Trophoblast cell (in vitro differentiated cells and primary cell): ENCODE measurements at places on chromosomes 7 and 10.

DNA sequence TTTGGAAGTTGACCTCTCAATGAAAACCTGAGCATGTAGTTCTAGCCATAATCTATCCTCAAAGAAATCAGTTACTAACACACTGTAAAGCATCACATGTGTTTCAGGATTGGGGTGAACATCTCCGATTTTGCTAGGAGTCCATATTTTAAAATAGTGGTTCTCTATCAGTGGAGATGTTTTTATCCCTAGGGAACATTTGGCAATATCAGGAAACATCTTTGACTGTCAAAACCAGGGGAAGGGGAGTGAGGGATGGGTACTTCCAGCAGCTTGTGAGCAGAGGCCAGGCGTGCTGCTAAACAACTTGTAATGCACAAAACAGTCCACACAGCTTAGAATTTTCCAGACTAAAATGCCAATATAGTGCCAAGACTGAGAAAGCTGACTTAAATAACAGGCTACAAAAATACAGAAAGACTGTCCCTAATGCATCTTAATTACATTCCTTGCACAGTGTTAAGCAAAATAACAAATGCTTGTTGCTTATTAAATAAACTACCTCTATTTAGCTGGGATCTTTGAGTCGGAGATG lies 120.9 kb downstream of the CRPPA start:
- DNase-seq = no peak

- DNase-seq = no peak
These were observed 56.8 kb downstream of the ZRANB1 start for GRCh38 chr10:124998624-124999291.

DNA sequence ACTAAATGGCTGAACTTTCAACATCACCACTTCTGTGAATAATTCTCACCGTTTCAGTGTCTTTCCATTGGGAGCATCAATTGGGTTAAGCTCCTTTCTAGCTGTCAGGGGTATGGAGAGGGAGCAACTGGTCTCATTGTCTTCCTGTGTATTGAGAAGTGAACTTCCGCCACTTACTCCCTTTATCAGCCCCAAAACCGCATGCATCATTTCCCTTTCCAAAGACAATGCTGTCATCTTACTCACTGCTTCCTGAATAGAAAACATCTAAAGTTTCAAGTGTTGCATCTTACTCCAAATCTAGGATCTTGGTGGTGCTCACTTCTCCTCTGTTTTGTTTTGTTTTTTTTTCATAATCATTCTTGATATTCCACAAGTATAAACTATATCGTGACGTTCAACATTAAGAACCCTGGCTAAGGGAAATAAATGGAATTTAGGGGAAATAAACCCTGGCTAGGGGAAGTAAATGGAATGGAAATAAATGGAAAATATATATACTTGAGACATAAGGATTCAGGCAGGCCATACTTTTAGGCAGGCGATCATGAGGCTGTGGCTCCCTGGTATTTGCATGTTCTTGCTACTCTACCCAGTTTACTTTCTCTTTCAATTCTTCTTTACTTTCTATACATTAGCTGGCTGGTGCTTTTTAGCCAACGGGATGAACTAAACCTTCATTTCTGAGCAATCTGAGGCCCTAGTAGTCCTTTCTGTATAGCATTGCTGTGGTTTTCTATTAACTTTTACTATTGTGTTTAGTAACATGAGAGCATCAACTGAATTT lies 371.9 kb downstream of the BMPER start:
- no peak for DNase-seq

DNA sequence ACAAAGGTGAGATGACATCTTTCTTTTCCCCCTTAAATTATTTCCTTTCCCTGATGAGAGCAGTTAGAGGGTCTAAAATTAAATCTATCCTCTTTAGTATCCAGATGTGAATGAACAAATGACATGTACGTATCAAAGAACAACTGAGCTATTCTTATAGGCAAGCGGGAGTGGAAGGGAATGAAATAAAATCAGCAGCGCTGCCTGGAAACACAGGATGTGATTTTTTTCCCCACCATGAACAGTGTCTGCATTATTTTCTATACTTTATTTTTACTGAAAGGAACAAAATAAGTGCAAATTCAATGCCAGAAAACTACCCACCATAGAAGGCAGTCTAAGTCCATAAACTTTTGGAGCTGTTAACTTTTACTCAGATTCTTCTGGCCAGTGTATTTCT lies 40.6 kb downstream of the SLC26A4 start:
- DNase-seq = no peak

- no peak for DNase-seq
These were observed 34.1 kb upstream of the LHFPL3 start for GRCh38 chr7:104294291-104294690.

GRCh38 chr10:85868627-85869499 lies 497.7 kb downstream of the GRID1 start:
- DNase-seq = no peak

- no peak for DNase-seq
These were observed 14.2 kb downstream of the ZNF365 start for GRCh38 chr10:62388328-62388727.

DNA sequence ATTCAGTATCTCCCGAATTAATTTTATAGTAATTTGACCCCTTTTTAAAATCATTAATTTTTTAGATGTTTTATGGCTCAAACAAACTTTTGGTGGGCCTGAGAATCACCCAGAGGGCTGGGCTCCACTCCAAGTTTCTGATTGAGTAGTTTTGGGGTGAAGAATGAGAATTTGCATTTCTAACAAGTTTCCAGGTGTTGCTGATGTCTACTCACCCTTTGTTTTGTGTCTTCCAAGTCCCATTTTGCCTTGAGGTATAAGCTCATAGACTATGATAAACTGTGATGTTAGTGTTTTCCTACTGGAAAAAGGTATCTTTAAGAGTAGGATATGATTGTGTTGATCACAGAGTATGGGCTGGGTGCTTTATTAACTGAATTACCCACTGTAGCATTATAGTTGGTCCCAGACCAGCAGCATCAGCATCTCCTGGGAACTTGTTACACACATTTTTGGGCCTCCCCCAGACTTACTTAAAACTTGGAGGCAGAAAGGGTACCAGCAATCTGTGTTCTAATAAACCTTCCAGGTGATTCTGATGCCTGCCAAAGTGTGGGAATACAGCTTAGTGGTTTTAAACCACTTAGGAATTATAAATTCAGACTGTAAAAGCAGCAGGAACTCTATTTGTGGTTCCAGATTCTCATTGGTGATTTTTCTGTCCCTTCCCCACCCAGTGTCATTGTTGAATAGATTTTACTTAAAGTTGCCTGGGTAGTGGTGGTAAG lies 19.1 kb downstream of the ZNRF2 start:
- no peak for DNase-seq

- no peak for DNase-seq
These were observed 336.4 kb downstream of the NRG3 start for GRCh38 chr10:82211346-82211745.

DNA sequence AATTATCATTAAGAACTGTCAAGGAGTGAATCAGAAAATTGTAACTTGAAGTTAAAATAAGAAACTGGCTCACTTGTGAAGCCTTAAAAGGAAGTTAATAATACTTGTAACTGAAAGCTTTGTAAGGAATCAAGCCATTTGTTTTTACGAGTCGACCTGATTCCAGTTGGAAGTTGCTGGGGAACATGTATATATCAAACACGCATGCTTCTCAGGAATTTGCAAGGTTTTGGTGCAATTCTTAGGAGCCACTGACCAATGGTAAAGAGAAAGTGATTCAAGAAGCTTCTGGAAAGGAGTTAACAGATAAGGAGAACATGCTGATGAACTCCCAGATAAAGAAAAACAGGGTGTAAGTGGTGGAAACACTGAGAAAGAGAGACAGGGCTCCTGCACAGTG lies 56.4 kb downstream of the ETV1 start:
- DNase-seq = no peak

DNA sequence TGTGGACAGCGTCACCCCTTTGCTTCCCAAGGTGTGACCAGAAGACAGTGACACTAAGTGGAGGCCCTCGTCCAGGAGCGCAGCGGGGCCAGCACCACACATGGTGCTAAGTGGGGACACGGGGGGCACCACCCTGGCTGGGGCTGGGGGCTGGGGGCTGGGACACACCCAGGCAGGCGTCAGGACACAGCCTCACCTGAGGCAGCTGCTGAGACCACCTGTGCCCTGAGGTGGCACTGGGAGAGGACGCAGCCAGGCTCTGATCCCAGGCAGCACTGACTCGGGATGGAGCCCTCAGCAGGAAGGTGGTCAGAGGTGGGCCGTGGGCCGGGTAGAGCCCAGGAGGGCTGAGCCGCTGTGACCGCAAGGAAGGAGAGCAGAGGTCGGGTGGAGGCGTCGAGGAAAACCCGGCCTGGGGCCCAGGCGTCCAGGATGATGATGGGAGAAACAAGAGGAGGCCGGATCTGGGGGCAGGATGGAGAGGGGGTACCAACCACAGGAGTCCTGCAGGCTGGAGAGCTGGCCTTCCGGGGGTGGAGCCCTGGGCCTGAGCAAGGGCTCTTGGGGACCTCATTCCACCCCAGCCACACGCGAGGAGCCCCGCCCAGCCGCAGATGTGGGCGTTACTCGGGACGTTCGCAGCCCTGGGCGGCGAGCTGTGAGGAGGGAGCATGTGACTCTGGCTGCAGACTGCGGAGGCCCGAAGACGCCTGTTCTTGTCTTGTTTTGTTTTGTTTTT lies 22.5 kb downstream of the LRRC27 start:
- no peak for DNase-seq

- DNase-seq = peak; percentile 22
These were observed 731 bp upstream of the CRPPA start for GRCh38 chr7:16422103-16422435.

- DNase-seq = no peak
These were observed 47.1 kb upstream of the LRRC4 start for GRCh38 chr7:128078309-128078708.

GRCh38 chr10:778626-779330 lies 89.3 kb upstream of the DIP2C start:
- no peak for DNase-seq

DNA sequence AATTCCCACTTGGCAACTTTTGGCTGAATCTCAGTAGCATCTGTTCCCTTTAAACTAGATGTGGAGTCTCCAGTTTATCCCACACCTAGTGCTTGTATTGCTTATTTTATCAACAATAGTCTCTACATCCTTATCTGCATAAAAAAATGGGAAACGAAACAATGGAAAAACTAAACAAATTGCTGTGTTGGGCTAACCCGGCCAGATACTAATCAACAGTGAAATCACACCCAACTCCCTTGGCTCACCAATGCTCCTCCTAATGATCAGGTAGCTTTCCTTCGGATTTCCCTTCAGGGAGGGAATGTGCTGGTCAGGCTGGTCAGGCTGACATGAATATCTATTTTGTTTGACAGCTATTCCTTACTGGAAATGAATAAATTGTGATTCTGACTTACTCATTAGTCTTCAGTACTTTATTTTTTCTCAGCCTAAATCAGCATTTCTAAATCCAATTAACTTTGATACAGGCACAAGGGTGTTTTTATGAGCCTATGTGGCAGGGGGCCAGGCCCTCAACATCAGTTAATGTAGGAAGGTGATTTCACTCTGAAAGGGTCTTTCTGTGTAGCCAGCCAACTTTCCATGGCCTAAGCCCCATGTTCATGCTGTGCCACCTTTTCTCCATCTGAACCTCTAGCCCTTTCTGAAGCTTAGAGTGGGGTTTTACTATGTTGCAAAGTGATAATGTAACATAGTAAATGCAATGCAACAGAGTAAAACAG lies 170.5 kb upstream of the NPSR1 start:
- DNase-seq = peak; percentile 4

GRCh38 chr10:79311581-79312407 lies 35.5 kb upstream of the PPIF start:
- no peak for DNase-seq

DNA sequence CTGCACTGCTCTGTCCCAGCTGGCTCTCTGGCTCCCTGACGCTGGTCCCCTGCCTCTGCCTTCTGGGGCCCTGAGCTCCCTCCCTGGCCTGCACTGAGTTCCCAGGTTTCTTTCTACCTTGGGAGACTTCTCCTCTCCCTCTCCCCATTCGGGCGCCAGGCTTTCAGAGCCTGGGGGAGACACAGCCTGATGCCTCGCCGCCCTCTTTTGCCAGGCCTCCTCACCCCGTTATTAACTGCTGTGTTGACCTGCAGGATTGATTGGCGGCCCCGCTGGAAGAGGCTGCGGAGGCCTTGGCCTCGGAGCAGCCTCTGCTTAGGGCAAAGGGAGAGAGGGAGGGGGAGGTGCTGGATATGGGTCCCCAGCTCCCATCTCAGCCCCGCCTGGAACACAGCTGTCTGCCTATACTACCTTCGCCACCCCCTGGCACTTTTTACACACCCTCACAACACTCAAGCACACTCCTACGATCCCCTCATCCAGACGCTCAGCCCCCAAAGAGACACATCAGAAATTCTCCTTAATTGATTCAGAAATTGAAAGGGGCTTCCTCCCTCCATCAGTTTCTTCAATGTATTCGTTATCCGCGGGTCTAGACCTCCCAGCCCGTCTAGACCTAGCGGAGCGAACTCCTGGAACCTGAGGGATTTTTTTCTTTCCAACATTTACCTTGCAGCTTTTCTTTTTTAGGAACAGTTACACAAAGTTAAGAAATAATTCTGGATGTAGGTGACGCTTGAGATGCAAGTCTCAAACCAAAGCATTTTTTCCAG lies 7.1 kb upstream of the PAX2 start:
- no peak for DNase-seq

DNA sequence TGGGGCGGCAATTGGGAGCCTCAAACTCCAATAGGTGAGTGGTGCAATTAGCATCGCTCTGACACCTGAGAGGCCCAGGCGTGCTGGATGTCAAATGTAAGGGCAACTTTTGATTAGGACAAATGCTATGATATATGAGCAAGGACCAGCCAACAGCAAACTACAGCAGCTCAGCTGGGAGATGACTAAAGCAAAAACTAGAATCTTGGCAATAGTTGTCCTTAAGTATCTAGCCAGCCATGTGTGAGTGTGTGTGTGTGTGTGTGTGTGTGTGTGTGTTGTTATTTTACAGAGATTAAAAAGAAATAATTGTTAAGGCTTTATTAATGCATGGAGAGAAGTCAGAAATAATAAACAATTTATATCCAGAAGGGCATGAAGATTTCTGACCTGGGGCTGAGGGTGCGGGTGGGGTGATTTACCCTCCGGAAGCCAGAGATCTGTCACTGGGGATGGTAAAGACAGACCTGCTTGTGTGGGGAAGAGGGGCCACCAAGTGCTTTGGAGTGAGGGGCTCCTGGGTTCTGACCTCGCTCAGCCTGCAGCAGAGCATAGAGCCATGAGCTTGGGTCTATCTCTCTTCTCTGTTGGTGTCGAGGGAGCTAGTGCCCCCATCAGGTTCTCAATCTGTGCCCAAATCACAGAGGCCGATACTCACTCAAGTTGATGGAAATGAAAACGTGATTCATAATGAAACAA lies 77.3 kb downstream of the EMX2 start:
- DNase-seq = no peak

- peak; percentile 50 for DNase-seq
These were observed at the start of gene FKBP9 for GRCh38 chr7:32957326-32958045. Gene FKBP9, plus strand, starts transcription at chr7:32957440. Its CDS starts 134 bp downstream, at chr7:32957574.

- DNase-seq = no peak
These were observed 695.6 kb upstream of the IGFBP3 start for GRCh38 chr7:46616636-46617035.
